Activated CD8-positive, alpha-beta memory T cell treated with anti-CD3 and anti-CD28 coated beads for 48 hours (primary cell): ENCODE measurements at places on chromosomes 3 and 15.

DNA sequence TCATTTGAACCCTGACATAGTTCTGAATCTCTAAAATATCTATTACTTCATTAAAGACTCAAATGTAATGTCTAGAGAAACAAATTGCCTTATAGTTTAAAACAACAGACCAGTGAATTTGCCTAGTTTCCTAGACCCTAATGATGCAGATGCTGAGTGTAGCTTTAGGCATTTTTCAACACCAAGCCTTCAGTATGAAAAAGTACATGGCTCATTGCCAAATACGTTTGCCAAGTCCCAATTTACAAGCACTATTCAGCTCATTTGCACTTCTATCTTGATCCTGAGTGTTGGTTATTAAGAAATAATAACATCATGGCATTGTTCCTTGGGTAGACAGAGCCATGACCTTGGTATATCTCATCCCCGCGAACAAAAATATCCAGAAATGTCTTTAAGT, 46.8 kb downstream of the EOMES start:
- no peak for DNase-seq

- no peak for DNase-seq
Measured at GRCh38 chr15:66591322-66591862, 25.6 kb upstream of the LCTL start.

DNA sequence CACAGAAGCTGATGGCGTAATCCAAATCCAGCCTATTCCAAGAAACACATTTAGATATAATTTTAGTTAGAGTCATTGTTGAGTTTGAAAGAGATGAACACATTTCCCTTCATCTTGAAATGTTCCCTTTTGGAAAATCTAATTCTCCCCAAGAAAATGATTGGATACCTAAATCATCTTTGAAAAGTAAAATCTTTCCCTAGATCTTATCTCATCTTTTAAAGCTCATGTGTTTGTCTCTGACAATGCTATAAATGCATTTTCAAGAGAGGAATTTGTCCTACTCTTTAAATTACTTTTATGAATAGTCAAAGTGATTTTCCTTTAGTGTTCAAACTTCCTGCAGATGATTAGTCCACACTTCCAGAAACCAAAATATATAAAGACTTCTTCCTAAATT, 82.6 kb upstream of the CNTN6 start:
- DNase-seq = no peak

GRCh38 chr3:187198490-187198889, 1.2 kb downstream of the RTP1 start:
- DNase-seq = no peak
